Stimulated activated CD8-positive, alpha-beta memory T cell treated with anti-CD3 and anti-CD28 coated beads, Interleukin-4, amount 100 ng/mL, for 1 hour (primary cell): ENCODE measurements at places on chromosomes 7 and 10.

GRCh38 chr10:20608503-20608902, 288.6 kb downstream of the NEBL start:
- no peak for DNase-seq

DNA sequence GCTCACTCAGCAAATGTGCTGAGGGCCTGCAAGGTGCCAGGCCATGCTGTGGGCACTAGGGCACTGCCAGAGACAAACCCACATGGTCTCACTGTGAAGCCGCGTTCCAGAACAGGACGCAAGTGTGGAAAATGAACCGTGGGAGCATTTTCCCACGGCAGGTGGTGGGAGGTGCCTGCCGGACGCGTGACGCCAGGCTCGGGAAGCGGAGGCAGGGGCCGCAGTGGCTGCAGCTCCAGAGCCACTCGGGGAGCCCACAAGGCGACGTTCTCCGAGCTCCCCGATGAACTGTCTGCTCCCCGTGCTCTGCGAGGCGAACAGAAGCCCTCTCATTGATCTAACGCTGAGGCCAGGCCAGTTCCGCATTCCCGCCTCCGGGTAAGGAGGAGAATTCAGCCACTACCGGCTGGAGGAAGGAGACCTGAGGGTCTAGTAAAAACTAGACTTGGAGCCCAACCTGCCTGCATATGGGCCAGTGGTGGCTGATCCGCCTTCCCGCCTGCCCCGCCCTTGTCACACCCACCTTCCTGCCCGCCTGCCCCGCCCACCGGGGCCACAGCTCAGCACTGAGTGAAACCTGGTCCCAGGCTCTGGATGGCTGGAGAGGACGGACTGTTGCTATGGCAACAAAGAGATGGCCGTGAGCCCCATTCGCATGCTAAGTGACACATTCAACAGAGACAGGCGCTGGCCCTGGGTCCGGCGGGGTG, 13.1 kb downstream of the ADGRA1 start:
- no peak for DNase-seq

GRCh38 chr10:72173619-72174296, 42.1 kb upstream of the ANAPC16 start:
- no peak for DNase-seq

GRCh38 chr10:52252307-52252706, 61.8 kb upstream of the DKK1 start:
- DNase-seq, result no peak

GRCh38 chr10:98150544-98150943, 16.1 kb downstream of the R3HCC1L start:
- no peak for DNase-seq

- no peak for DNase-seq
These were observed 199.9 kb upstream of the GRB10 start for GRCh38 chr7:50982626-50983025.
